ENCODE measurements at places on chromosomes 3 and 15.
A peak's percentile ranks its signal among the peaks of the same experiment; 100 is the strongest.

DNA sequence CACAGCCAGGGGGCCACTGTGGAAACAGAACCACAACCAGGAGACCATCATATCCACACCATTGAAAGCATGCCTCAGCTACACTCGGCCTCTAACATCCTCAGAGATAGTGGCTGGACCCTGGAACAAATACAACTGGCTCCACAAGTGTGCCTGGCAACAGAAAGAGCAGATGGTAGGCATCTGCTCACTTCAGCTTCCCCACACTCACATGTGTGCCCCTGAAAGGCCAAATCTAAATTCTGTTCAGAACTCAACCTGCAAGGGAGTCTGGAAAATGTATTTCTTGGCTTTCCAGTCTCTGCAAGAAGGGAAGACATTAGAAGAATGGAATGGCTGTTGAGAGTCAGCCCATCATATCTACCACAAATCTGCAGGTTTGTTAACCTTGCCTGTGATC lies 54.7 kb upstream of the CTNNB1 start:
- DNase-seq = no peak

- DNase-seq = no peak
Observed at GRCh38 chr15:85024509-85025336, 43.1 kb downstream of the PDE8A start.

DNA sequence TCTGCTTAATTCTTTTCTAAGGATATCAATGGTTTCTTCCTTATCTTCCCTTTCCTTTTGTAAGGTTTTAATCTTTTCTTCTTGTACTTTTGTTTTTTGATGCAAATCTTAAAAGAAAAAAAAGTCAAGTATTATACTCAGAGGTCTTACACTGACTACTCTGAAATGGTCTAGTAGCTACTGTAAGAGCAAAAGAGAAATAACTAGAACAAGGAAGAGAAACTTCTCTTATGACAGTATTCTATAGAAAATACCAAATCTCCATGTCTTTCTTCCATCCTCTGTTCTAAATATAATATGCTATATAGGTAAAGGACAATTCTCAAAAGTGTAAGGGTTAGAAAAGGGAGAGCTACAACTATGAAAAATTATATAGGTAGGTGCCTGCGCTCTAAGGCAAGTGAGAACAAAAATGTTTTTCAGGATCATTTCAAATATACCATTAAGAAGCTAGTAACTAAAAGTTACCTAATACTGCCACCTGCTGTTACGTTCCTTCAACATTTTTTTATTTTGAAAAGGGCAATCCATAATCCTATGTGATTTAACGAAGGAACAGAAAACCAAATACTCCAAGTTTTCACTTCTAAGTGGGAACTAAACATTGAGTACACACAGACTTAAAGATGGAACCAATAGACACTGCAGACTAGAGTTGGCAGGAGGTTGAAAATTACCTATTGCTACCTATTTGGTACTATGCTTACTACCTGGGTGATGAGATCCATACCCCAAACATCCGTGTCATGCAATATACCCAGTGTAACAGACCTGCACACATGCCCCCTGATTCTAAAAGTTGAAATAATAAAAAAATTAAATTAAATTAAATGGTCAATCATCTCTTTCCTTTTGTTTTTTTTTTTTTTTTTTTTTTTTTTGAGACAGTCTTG lies 36.7 kb downstream of the CIP2A start:
- DNase-seq = no peak

DNA sequence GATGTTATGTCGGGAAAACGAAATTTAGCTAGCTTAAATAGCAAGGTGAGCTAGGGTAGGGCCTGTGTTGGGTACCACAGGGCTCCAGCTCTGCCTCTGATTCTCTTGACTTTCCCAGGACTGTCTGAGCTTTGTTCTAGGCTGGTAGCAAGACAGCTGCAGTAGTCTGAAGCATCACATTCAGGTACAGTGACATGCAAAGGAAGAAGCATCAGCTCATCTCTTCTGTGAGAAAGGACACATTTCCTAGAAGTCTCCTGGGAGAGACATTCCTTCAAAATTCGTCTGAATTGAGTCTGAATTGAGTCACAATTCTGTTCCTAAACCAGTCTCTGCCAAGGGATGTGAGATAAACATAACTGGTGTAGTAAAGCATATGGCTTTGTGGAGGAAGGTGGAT lies 8.5 kb upstream of the UBXN7 start:
- DNase-seq = no peak

DNA sequence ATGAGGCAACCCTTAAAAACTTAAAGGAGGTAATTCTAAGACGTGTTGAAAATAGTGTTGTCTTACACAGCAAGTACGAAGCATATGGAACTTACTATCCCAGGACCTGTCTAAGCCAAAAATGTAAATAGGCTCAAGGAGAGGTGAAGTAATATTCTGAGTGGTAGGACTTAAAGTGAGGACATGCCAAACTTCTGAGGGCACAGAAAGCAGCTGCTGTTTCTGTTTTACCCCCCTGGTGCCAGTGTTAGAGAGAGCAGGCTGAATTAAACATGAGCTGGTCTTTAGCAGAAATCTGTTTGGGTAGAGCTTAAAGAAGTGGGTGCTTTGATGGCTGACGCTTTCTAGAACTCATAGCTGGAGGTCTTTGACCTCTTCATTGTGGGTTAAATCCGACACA lies 149.7 kb upstream of the NPHP3 start:
- no peak for DNase-seq

GRCh38 chr15:60905587-60905986 lies 323.5 kb downstream of the RORA start:
- peak; percentile 14 for DNase-seq
